Activated naive CD8-positive, alpha-beta T cell treated with anti-CD3 and anti-CD28 coated beads, Interleukin-2, amount 10 ng/mL, durations not matched to agents 7 days and 5 days (primary cell): ENCODE measurements at places on chromosomes 1 and 21. TPM values are rescaled to one million over a fixed set of nuclear protein-coding genes. Genes with fewer than 3 reads are reported as not detected.

C1orf167 gene
- not detected for total RNA-seq

CELA3A gene
- total RNA-seq: not detected

GRCh38 chr1:186094172-186094571 lies 280.9 kb downstream of the TPR start:
- DNase-seq: no peak

GRCh38 chr1:201530741-201531531 lies 8.0 kb upstream of the NAV1 start:
- DNase-seq: no peak
